Hematopoietic multipotent progenitor cell treated with erythropoietin and hydrocortisone succinate and interleukin-3 and kit ligand, for 6 days (in vitro differentiated cells): ENCODE measurements at places on chromosomes 7 and 10.

- DNase-seq = no peak
Measured at GRCh38 chr10:69731184-69731583, 70.5 kb upstream of the COL13A1 start.

- DNase-seq = no peak
Measured at GRCh38 chr7:76343931-76344321, 14.9 kb downstream of the YWHAG start.

DNA sequence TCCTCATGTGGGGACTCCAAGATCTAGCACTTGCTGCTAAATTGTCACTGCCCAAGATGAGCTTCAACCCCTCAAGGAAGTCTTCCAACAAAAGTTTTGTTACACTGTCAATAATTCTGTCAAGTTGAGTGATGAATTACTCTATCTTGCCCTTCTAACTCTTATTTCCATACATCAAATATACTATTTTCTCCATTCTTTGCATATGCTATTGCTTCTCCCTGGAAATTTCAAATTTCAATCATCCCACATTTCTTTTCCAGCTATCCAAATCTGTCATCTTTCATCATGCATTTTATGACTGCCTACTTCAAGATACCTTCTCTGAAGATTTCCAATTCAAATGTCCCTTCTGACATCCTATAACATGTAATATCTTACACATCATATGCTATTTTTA lies 175.2 kb upstream of the KCND2 start:
- no peak for DNase-seq

GRCh38 chr10:123945325-123945920 lies 53.8 kb upstream of the CPXM2 start:
- DNase-seq = peak; percentile 32

DNA sequence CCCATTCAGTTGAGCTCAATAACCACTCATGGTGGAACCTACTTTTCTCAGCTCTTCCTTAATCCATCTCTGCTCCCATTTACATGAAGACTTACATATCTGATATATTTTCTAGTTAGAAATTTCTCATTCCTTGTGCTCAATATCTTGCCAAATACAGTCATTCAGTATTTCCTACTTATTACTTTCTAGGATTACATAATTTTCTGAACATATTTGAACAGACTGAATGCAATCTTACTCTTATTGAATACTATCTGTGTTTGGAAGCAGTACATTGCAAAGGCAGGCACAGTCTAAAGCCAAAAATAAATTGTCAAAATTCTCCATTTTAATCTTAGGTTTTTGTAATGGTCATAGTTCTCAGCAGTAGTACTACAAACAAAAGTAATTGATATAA lies 126.0 kb downstream of the GNAI1 start:
- no peak for DNase-seq

- no peak for DNase-seq
Measured at GRCh38 chr10:32481606-32482005, 35.7 kb downstream of the CCDC7 start.

DNA sequence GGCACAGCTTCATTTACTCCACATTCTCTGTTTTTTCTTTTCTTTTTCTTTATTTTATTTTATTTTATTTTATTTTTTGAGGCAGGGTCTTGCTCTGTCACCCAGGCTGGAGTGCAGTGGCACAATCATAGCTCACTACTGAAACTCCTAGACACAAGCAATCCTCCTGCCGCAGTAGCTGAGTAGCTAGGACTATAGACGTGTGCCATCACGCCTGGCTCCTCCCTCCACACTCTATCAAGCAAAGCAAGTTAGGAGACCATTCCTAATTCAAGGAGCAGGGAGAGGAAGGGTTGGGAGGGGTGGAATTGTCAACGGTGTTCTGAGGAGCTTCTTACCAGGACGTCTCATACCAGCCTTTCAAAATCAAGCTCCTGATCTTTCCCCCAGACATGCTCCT lies 52.4 kb downstream of the OAT start:
- DNase-seq = no peak

GRCh38 chr7:103921692-103922091 lies 67.8 kb downstream of the RELN start:
- DNase-seq = no peak

DNA sequence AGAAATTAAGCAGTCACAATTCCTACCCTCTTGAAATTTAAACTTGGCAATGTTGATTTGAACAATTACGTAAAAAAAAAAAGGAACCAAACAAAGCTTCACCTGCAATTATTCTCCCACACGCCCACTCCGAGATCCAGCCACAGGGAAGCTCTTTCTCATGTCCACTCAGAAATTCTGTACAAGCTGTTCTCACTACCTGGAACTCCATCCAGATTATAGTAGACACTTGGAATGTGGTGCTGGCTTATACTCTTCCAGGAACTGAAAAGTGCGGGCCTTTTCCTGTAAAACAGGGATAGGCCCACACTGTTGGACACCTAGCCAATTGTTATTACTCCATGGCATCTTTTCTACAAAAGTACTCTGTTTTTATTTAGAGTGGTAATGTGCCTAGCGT lies 20.3 kb upstream of the TOMM7 start:
- no peak for DNase-seq

- no peak for DNase-seq
Measured at GRCh38 chr10:110372656-110373055, 67.9 kb upstream of the SMNDC1 start.
